ENCODE measurements at places on chromosomes 3 and 15. TPM values are rescaled to one million over a fixed set of nuclear protein-coding genes. Genes with fewer than 3 reads are reported as not detected.

Gene RAB43
- total RNA-seq = 25.0 TPM

Gene GOLGA6D
- total RNA-seq = not detected

DNA sequence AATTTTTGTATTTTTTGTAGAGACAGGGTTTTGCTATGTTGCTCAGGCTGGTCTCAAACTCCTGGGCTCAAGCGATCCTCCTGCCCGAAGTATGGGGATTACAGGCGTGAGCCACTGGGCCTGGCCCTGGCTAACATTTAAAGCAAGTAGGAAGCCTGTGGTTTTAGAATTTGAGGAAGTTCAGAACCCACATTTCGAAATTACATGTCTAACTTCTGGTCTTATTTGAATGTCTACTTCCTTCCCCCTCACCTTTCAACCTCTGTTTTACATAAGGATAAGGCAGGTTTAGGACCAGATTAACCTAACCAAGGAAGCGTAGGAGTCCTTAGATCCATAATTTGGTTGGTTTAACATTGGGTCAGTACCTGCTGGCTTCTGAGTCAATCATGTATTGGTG is 120.5 kb upstream of the PROK2 start:
- H3K36me3 ChIP-seq = no peaks in the 10 kb centered on the region
- H3K27ac ChIP-seq = no peak overlapping the region
- no peak overlapping the region for H3K4me3 ChIP-seq
- DNase-seq = no peak

DNA sequence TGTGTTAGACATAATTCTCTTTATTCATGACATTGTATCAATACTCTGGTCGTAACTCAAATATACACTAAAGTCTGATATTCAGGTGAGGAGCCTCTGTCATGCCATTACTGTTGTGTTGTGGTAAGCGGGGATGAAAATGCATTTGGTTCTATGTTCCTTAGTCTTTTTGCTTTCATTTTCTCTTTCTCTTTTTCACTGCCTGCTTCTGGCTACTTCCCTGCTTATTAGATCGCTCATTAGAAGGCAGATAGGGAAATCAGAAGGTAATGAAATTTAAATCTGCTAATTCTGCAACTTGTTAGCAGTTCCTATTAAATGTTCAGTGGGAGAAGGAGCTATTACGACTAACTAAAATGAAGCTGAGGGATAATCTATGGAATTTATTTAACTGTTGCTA is 345.0 kb downstream of the GRM7 start:
- no peak overlapping the region for H3K4me3 ChIP-seq
- no peaks in the 10 kb centered on the region for H3K4me1 ChIP-seq
- DNase-seq = no peak

DNA sequence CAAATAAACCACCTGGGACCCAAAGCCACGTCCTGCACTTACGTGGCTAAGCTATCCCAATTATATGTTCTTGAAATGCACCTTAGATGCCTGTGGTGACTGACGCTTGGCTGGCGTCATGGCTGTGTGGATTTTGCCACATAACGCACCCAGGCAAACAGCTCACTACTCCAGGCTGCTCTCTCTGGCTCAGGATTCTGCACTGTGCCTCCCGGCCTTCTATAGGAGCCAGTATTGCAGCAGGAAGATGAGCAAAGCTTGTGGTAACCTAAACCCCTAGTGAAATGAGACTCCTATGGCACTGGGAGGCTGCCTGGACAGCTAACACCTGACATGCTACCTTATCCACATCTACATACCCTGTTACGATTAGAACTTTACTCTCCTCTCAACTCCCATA is 179.3 kb downstream of the THRB start:
- H3K27ac ChIP-seq = no peak overlapping the region
- H3K36me3 ChIP-seq = no peaks in the 10 kb centered on the region
- no peak overlapping the region for H3K4me3 ChIP-seq
- H3K27me3 ChIP-seq = peaks cover 2% of the 10 kb centered on the region

GRCh38 chr3:12777171-12777570 is 18.1 kb upstream of the TMEM40 start:
- peaks cover 7% of the 10 kb centered on the region for H3K4me1 ChIP-seq
- peaks cover 24% of the 10 kb centered on the region for H3K27me3 ChIP-seq
- no peak overlapping the region for H3K27ac ChIP-seq
- no peak overlapping the region for H3K4me3 ChIP-seq
- H3K36me3 ChIP-seq = 0 out of 2 replicates have a peak, but pooled peaks cover 6% of the 10 kb centered on the region

All from HFFc6 (cell line).